Endothelial cell of umbilical vein (primary cell): ENCODE measurements at places on chromosomes 3 and 15. TPM values are rescaled to one million over a fixed set of nuclear protein-coding genes. Genes with fewer than 3 reads are reported as not detected.

Gene CCR2
- total RNA-seq = not detected in 2 replicates

DNA sequence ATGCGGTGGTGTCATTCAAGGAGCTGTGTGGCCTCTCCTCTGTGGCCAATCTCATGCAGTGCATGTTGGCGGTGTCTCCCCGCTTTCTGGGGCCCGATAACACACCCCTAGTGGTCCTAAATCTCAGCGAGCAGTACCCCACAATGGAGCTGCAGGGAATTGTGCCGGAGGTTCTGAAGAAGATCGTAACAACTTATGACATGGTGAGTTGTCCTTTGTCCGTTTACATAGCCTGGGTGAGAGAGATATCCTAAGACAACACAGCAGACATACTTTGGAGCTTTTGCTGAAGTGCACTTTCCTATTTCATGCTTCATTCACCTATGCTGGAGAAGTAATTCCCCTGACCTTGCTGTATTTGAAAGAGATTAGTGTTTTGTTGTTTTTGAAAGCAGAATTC lies 130.0 kb downstream of the PLCL2 start:
- no peaks in the 10 kb centered on the region for H3K27me3 ChIP-seq
- H3K27ac ChIP-seq = no peak overlapping the region
- H3K36me3 ChIP-seq = no peaks in the 10 kb centered on the region
- no peak for DNase-seq
- H3K4me3 ChIP-seq = no peak overlapping the region

- no peaks in the 10 kb centered on the region for H3K36me3 ChIP-seq
- no peak overlapping the region for H3K4me3 ChIP-seq
- no peak for DNase-seq
- no peak overlapping the region for H3K27ac ChIP-seq
Measured at GRCh38 chr3:126015075-126015474, 46.1 kb downstream of the ROPN1B start.

- no peaks in the 10 kb centered on the region for H3K36me3 ChIP-seq
- no peak overlapping the region for H3K4me3 ChIP-seq
- DNase-seq = peak; percentile 52
- H3K27me3 ChIP-seq = peaks cover 50% of the 10 kb centered on the region
Measured at GRCh38 chr15:29571792-29572431, 250.4 kb downstream of the TJP1 start.

DNA sequence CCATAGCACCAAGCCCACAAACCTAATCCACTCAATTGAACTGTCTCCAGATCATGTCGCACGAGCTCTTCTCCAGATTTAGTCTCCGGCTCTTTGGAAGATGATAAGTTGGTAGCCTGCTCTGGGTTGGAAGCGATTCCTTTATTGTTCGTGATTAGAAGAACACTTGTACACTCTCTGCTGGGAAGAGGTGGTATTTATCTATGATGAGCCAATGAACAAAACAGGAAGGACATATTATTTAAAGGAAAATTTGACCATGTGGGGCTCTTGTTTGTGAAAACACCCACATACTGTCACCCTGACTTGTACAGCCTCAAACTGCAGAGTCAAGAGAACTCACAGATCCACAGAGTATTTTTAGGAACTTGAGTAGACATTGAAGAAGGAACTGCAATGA lies 54.4 kb downstream of the MYZAP start:
- no peak overlapping the region for H3K27ac ChIP-seq
- no peak for DNase-seq
- H3K36me3 ChIP-seq = no peaks in the 10 kb centered on the region
- H3K4me1 ChIP-seq = peaks cover 11% of the 10 kb centered on the region
- no peaks in the 10 kb centered on the region for H3K27me3 ChIP-seq

DNA sequence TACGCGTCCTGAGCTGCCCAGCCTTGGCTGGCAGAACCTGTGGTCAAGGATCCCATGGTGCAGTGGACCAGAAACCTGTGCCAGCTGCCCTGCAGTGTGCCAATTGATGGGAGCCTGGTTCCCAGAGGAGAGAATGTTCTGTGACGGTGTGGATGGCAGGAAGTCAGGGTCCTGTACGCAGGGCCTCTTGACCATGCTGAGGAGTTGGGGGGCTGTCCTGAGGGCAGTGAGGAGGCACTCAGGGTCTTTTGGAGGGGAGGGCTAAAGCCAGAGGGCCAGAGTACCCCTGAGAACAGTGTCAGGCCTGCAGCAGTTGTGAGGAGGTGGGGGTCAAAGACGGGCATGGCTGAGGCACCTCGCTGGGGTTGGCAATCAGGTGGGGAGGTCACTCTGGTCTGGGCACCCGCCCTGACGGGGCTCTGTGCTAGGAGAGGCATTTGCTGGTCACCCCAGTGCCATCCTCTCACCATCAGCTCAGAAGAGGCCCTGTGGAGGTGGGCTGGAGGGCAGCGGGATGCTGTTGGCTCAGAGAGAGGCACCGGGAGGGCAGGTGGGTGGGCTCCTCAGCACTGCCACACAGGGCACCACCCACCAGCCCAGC lies 61.0 kb downstream of the SCN5A start:
- no peaks in the 10 kb centered on the region for H3K36me3 ChIP-seq
- no peaks in the 10 kb centered on the region for H3K4me1 ChIP-seq
- H3K4me3 ChIP-seq = no peak overlapping the region
- no peak for DNase-seq
- H3K27me3 ChIP-seq = no peaks in the 10 kb centered on the region
- no peak overlapping the region for H3K27ac ChIP-seq

DNA sequence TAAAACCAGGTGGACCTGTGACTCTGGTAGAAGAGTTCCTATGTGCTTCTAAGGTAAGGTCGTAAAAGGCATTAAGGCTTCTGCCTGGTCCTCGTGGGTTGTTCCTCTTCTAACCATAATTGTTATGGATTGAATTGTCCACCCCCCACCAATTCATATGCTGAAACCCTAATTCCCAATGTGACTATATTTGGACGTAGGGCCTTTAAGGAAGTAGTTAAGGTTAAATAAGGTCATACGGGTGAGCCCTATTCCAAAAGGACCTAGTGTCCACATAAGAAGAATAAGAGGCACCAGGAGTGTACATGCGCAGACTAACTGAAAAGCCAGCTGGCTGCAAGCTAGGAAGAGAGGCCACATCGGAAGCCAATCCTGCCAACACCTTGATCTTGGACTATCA lies 1.9 kb downstream of the ADPGK start:
- H3K4me1 ChIP-seq = peaks cover 10% of the 10 kb centered on the region
- H3K27me3 ChIP-seq = peaks cover 2% of the 10 kb centered on the region
- H3K27ac ChIP-seq = no peak overlapping the region
- H3K4me3 ChIP-seq = no peak overlapping the region
- DNase-seq = no peak

GRCh38 chr3:19213603-19214220 lies 65.4 kb downstream of the KCNH8 start:
- H3K27ac ChIP-seq = no peak overlapping the region
- DNase-seq = no peak
- no peaks in the 10 kb centered on the region for H3K27me3 ChIP-seq
- H3K4me3 ChIP-seq = no peak overlapping the region

- DNase-seq = peak; percentile 94
- H3K4me3 ChIP-seq = no peak overlapping the region
- peaks cover 41% of the 10 kb centered on the region for H3K4me1 ChIP-seq
- H3K36me3 ChIP-seq = no peaks in the 10 kb centered on the region
- no peaks in the 10 kb centered on the region for H3K27me3 ChIP-seq
Measured at GRCh38 chr15:96273317-96274086, 57.0 kb upstream of the NR2F2 start.

DNA sequence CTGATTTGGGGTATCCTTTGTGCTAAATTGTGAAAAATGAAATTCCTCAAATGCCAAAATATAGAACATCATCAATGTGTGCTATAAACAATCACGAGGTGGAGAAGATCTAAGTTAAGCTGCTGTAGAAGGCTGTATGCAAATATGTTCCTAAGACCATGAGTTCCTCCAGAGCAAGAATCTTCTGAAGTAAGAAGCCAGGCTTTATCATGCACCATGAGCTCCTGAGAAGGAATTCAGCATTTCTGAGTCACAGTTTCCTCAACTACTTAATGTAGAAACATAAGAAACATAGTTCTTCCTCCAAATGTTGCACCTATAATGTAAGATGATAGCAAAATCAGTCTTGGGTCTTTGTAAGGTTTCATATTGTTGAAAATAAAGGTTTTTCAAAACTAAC lies 241.7 kb upstream of the MDFIC2 start:
- no peak overlapping the region for H3K4me3 ChIP-seq
- no peaks in the 10 kb centered on the region for H3K27me3 ChIP-seq
- no peaks in the 10 kb centered on the region for H3K36me3 ChIP-seq
- no peak overlapping the region for H3K27ac ChIP-seq
- DNase-seq = peak; percentile 6

GRCh38 chr3:78613421-78613879 lies 1154.3 kb downstream of the ROBO1 start:
- H3K4me3 ChIP-seq = no peak overlapping the region
- DNase-seq = no peak

DNA sequence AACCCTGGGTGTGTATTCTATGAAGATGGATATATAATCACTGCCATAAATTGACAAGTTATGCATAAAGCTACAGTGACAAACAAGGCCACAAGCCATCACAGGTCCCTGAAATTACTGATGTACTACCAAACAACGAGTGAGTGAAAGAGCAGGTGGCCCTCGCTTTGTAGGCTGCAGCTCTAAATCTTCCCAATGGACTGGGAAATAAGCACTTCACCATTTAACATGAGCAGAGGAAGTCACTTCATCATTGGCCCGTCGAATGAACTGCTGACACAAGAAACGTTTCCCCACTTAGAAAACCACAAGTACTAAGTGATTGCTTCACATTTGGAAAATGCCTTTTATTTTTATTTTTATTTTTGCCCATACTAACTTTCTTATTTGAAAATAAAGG lies 218.0 kb downstream of the ZNF385D start:
- DNase-seq = no peak
- H3K4me3 ChIP-seq = no peak overlapping the region
- H3K27ac ChIP-seq = no peak overlapping the region
- H3K4me1 ChIP-seq = no peaks in the 10 kb centered on the region

GRCh38 chr3:136682740-136683312 lies 69.4 kb downstream of the STAG1 start:
- DNase-seq = no peak
- H3K4me3 ChIP-seq = no peak overlapping the region
- no peaks in the 10 kb centered on the region for H3K27me3 ChIP-seq
- H3K36me3 ChIP-seq = no peaks in the 10 kb centered on the region
- no peak overlapping the region for H3K27ac ChIP-seq
